PC-9 (cell line): ENCODE measurements at places on chromosomes 6 and 20.

DNA sequence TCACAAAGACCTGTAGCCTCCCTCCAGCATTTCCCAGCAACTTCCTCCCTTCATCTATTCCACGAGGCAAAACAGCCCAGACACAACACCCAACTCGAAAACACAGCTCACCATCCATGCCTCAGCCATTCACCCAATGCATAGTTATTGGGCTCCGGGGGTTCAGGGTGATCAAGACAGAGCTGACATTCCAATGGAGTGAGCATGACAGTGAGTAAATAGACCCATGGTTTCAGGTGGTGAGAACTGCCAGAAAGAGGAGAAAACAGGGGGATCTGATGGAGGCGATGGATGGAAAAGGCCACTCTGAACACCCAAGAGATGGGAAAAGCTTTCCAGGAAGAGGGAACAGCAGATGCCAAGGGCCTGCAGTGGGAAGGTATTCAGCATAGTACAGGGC, 5.9 kb downstream of the CASS4 start:
- no peaks in the 10 kb centered on the region for H3K27me3 ChIP-seq
- no peaks in the 10 kb centered on the region for H3K36me3 ChIP-seq
- H3K27ac ChIP-seq: no peak overlapping the region
- DNase-seq: no peak
- no peak overlapping the region for H3K4me3 ChIP-seq

DNA sequence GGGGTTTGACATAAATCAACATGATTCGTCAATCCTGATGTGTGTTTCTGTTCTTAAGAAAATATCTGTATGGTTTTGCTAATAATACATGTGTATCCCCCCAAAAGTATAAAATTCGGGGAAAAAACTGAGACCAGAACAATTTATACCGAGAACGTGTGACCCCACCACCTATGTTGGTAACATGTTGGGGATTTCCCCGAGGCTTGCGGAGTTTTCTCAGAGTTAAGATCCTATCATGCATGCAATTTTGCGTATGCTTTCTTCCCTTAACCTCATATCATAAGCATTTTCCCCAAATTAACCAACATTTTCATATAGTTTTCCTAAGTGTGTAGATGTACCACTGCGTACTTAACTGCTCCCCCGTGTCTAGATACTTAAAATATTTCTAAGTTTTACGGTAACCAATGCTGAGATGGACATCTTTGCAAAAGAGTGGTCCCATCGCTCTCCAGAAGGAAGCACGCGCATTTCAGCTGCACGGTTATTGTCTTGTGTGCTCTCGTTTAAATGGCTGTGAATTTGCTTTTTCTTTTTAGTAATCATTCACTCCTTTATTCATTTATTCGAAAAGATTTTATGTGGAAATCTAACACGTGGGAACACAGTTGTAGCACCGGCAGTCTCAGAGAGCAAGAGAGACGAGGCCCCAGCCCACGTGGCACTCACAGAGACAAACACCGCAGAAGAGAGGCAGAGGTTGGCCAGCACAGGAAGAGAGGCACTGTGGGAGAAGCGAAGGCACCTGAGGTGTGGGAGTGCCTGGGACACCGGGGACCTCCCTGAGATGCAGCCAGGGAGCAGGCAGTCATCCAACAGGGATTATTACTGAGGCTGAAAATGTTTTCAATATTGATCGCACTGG, 13.2 kb upstream of the IRF4 start:
- peaks cover 89% of the 10 kb centered on the region for H3K27me3 ChIP-seq
- no peaks in the 10 kb centered on the region for H3K36me3 ChIP-seq
- H3K4me3 ChIP-seq: no peak overlapping the region
- DNase-seq: no peak

DNA sequence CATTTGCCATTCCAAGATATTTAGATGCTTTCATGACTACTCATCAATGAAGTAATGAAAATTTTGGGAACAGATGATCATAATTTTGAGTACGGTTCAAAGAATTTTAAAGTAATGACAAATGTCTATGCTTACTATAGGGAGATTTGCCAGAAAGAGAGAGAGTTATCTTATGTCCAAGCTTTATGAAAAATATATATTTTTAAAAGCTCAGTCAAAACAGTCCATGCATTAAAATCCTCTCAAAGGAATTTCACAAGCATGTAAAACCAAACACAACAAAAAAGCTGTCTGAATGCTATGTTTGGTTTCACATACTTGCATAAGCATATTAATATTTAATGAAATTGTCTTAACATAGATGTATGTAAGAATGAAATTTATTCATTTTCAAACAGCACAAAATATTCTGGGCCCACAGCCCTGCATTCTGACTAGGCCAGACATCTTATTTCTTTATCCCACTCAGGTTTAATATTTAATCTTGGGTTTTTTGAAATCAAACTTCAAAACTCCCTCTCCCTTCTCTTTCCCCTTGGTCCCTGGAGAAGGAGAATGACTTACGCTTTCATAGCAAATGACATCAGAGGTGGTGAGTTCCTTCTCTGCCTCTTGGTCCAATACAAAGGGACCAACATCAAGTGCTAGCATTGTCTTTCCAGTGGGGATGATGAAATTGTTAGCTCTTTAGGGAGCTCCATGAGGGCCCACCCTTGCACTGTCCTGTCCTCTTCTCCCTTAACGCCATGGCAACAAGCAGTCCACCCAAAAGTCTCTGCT, 94.2 kb downstream of the ADAT2 start:
- no peak overlapping the region for H3K4me3 ChIP-seq
- no peak for DNase-seq
- 0 out of 2 replicates have a peak, but pooled peaks cover 3% of the 10 kb centered on the region for H3K36me3 ChIP-seq
- H3K27me3 ChIP-seq: no peaks in the 10 kb centered on the region

- no peak overlapping the region for H3K27ac ChIP-seq
- no peaks in the 10 kb centered on the region for H3K36me3 ChIP-seq
- peak overlapping the region; percentile 87 for H3K4me3 ChIP-seq
- no peak for DNase-seq
Measured at GRCh38 chr6:32854376-32855178, 585 bp downstream of the PSMB9 start.

DNA sequence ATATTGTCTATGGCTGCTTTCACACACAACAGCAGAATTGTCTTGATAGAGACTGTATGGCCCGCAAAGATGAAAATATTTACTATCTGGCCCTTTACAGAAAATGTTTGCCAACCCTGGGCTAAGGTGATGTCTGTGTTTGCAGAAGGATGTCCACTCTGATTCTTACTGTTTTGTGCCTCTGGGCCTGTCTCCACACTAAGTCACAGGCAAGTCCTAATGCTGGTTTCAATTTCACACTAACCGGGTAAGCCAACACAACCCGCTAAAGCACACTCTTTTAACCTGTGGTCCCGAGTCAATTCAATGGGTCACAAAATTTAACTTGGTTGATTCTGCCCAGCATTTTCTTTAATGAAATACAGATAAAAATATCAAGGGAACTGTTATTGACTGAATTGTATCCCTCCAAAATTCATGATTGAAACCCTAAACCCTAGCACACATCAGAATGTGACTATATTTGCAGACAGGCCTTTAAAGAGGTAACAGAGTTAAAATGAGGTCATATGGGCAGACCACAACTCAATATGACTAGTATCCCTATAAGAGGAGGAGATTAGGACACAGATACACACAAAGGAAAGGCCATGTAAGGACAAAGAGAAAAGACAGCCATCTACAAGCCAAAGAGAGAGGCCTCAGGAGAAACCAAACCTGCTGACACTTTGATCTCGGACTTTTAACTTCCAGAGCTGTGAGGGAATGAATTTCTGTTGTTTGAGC, 78.4 kb downstream of the FYN start:
- no peak for DNase-seq
- H3K27ac ChIP-seq: no peak overlapping the region
- H3K27me3 ChIP-seq: no peaks in the 10 kb centered on the region
- no peak overlapping the region for H3K4me3 ChIP-seq
- H3K4me1 ChIP-seq: peaks cover 48% of the 10 kb centered on the region
- peaks cover 7% of the 10 kb centered on the region; the same call in 1 of the 2 replicates for H3K36me3 ChIP-seq

GRCh38 chr6:132932588-132932987, 118.2 kb downstream of the RPS12 start:
- no peak overlapping the region for H3K4me3 ChIP-seq
- DNase-seq: no peak
- H3K4me1 ChIP-seq: peaks cover 5% of the 10 kb centered on the region; the same call in 1 of the 2 replicates
- no peaks in the 10 kb centered on the region for H3K27me3 ChIP-seq
- no peak overlapping the region for H3K27ac ChIP-seq

GRCh38 chr6:125766641-125767040, 17.2 kb downstream of the HEY2 start:
- no peaks in the 10 kb centered on the region for H3K4me1 ChIP-seq
- no peaks in the 10 kb centered on the region for H3K36me3 ChIP-seq
- H3K27ac ChIP-seq: no peak overlapping the region
- no peaks in the 10 kb centered on the region for H3K27me3 ChIP-seq
- H3K4me3 ChIP-seq: no peak overlapping the region

DNA sequence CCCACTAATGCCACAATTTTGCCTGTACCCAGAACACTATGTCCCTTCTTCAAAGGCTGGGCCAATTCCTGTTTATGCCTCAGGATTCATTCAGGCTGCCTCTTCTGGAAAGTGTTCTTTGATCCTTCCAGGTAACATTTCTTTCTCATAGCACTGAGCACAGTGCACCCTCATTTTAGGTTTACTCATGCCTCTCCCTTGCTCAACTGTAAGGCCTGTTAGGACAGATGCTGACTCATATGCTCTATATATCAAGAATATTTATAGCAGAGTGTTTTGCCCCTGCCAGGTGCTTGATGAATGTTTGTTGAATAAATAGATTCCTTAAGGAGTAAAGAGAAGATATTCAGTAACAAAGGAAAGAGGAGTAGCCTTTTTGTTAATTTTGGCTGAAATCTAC, 263.9 kb downstream of the PHF3 start:
- H3K27ac ChIP-seq: no peak overlapping the region
- peak; percentile 41 for DNase-seq
- H3K36me3 ChIP-seq: no peaks in the 10 kb centered on the region
- H3K4me3 ChIP-seq: no peak overlapping the region
